ENCODE measurements at places on chromosomes 3 and 15.

- DNase-seq, result no peak
Observed at GRCh38 chr3:103169289-103169688, 734.5 kb downstream of the ZPLD1 start.

DNA sequence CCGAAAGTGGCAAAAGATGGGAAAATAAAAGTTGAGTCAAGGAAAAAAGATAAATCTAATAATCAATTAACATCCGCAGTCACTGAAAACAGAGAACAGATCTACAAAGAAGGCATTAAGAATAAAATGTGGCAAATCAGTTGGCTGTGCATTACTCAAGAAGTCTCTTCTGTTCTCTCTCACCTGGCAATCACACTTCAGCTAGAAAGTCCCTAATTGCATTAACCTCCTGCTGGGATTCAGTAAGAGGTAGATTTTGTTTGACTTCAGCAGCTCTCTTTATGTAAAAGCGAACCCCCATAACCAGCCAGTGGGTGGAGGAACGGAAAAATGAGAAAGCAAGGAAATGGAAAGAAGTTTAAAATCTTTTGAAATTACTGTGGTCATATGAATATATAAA is 94.7 kb upstream of the PLXND1 start:
- DNase-seq, result no peak

- no peak for DNase-seq
Observed at GRCh38 chr3:139830817-139831216, 104.2 kb upstream of the CLSTN2 start.

DNA sequence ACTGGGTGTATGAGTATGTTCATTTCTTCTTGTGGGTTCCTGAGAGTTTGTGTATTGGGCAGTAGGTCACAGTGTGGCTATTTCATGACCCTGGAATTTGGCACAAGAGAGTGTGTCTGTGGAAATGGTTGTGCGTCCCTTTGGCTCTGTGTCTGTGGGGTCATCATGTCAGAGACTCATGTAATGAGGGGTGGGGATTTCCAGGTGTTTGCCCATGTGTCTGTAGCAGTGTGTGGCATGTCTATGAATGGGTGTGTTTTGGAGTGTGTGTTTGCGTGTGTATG is 1.3 kb upstream of the GATA2 start:
- no peak for DNase-seq

DNA sequence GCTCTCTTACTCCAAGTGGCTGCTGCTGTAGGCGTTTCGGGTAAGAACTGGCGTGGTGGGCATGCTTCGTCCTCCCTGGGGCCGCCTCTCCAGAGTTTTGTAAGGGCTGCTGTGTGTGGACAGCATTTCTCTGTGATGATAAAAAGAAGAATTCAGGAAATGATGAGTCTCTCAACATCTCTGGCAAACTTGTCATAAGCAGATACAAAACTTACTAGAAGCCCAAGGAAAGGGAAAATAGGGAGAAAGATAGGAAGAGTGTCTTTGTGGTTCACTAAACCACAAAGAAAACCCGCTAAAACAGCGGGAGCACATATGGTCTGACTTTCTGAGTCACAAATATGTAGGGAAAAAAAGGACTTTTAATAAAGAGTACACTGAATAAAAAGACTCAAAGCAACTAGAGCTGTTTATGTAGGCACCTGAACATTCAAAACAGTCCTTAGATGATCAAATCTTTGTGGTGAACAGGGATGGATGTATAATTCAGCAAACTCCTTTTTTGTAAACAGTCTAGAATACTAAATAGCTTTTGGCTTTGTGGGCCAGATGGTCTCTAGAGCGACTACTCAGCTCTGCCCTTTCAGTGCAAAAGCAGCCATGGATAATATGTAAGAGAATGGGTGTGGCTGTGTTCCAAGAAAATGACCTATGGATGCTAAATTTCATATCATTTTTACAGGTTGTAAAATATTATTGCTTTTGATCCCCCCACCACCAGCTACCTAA is 60.4 kb upstream of the LMOD3 start:
- DNase-seq, result no peak

GRCh38 chr3:193997228-193998122 is 138.5 kb upstream of the HES1 start:
- no peak for DNase-seq

DNA sequence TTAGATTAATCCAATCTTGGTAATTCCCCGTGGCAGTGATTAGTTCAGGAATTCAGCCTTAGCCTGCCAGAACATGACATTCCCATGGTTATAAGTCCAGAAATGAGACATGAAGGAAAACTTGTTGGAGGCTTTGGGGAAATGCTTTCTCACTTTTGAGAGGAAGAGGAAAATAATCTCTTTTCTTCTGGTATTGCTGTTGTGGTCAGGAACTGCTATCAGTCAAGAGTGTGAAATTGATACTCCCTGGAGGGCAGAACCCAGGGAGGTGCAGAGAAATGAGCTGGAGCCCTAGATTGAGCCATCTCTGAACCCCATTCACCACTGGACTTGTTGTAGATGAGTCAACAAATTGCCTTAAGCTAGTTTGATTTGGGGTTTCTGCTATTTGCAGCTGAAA is 38.6 kb upstream of the APH1B start:
- no peak for DNase-seq

DNA sequence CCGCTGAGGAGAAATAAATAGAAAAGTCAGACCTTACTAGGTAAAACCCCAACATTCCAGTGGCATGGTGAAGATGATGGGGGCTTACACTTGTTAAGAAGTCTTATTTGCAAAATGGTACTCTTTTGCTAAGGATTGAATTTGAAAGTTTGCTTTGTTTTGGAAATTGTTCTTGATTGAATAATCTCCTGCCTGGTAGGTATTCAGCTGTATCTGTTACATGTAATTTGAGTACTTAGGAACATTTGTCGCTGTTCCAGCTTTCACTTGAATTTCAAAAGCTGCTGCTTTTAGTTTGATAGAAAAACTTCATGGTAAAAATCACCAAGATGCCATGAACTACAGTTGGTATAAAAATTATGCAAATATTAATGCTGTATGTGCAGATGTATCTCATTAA is 44.6 kb downstream of the TFG start:
- DNase-seq, result no peak

DNA sequence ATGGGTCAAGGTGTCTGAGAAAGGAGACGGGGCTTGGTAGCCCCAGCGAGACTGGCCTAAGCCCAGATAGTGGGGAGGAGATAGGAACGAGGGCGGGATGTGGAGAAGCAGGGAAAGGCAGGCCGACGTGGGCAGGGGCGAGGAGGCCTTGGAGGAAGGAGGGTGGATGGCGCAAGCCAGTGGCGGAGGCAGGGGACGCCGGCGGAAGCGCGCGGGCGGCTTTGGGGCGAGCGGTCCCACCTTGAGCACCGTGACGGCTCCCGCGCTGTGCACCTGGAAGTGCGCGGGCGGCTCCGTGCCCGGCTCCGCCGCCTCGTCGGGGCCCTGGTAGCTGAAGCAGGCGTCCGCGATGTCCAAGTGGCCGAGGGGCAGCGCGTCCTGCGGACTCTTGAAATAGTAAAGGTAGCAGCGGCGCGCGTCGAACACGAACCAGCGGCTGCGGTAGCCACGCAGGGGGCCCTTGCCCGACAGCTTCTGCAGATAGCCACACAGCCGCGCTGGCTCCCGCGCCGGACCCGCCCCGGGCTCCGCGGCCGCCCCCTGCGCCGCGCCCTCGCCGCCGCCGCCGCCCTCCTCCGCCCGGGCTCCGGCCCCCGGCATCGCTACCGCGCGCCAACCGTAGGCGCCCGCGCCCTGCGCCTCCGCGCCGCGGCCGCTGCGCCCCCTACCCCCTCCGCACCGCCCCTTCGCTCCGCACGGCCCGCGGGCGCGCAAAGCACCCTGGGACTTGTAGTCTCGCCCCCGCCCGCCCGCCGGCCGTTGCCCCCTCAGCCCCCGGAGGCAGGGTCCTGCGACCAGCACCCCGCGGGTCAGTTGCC is at the start of gene TBC1D2B:
TSS of gene TBC1D2B (minus strand) at position 659 of the 818 bp plus-strand sequence. CDS start at position 600, 59 bp downstream.
- DNase-seq, result peak; percentile 47

DNA sequence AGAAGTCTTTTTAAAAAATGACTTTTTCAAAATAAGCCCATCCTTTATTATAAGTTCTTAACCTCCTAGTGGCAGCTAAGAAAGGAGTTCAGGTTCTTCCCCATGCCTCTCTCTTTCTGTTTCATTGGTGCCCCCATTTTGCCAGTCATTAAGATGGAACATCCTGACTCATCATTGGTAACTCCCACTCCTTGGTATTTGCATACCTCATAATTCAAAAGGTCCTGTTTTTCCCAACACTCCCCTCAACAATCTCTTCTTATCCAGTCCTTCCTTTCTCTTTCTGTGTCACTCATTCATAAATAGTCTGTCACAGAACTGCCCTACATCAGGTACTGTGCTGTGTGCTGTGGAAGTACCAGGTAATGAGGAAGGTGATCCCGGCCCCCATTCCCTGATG is 394.0 kb downstream of the FOXP1 start:
- DNase-seq, result no peak

- no peak for DNase-seq
Observed at GRCh38 chr3:14461748-14462324, 59.4 kb downstream of the SLC6A6 start.

- DNase-seq, result no peak
Observed at GRCh38 chr3:191901741-191902140, 440.8 kb downstream of the PYDC2 start.
